RCC 7860 (cell line): ENCODE measurements at places on chromosomes 7 and 10.

DNA sequence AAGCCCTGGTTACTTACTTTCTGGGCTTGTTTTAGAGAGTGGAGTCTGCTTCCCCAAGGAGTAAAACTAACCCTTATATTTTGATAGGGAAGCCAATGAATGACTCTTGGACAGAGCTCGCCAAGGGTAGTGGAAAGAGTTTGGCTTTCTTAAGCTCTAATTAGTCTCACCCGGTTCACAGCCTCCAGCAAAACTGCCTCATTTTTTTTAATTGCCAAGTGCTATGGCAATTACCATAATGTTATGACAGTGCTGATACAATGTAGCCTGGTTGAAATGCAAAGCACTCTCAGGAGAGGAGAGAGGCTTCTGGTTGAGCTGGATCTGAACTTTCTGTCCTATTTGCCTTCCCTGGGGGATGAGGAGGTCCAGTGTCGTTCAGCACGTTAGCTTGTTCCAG, 376.1 kb upstream of the CHRM2 start:
- no peak for DNase-seq

- no peak for DNase-seq
Observed at GRCh38 chr7:96596120-96596826, 113.4 kb downstream of the SEM1 start.

GRCh38 chr10:13450069-13450468, 78.7 kb downstream of the BEND7 start:
- no peak for DNase-seq

GRCh38 chr10:110859973-110860376, 11.8 kb upstream of the PDCD4 start:
- DNase-seq: no peak

GRCh38 chr7:99766484-99767099, 17.4 kb downstream of the CYP3A4 start:
- DNase-seq: no peak

- DNase-seq: peak; percentile 39
Observed at GRCh38 chr10:2079603-2080078, 342.3 kb upstream of the ADARB2 start.

GRCh38 chr10:100566561-100566960, 30.8 kb downstream of the HIF1AN start:
- DNase-seq: no peak

DNA sequence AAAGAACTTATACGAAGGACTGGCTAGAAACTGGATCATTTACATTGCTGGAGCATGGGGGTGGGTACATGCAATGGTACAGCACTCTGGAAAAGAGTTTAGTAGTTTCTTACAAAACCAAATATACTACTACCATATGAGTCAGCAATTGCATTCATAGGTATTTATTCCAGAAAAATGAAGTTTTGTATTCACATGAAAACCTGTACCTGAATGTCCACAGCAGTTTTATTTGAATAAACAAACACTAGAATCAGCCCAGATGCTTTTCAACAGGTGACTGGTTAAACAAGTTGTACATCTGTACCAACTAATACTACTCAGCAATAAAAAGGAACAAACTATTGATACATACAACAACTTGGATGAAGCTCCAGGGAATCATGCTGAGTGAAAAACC, 3.4 kb downstream of the SCIN start:
- no peak for DNase-seq

GRCh38 chr10:123562387-123562786, 103.8 kb upstream of the GPR26 start:
- no peak for DNase-seq

- DNase-seq: no peak
Observed at GRCh38 chr10:63173468-63174232, 40.5 kb downstream of the NRBF2 start.
